ENCODE measurements at places on chromosomes 6 and 20. TPM values are rescaled to one million over a fixed set of nuclear protein-coding genes. Genes with fewer than 3 reads are reported as not detected.

The NOL7 gene
- 78.3 TPM for polyA plus RNA-seq

- no peak for DNase-seq
Measured at GRCh38 chr6:117549611-117550010, 52.7 kb downstream of the GOPC start.

DNA sequence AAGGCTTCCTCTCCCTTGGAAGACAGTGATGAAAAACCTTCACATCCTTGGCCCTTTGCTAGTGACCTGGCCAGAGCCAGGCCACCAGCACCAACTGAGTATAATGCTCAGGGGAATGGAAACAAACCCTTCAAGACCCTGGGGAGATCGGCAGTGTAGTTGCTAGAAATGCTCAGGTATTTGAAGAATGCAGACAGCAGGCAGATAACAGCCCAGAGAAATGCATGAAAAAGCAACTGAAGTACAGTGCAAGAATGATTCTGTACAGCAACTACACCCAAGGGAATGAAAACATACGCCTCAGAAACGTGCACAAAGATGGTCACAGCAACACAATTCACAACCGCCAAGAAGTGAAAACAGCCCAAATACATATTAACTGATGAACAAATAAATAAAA, 41.1 kb downstream of the PPP1R3G start:
- DNase-seq, result no peak

The CD109 gene
- 13.3 TPM for polyA plus RNA-seq

DNA sequence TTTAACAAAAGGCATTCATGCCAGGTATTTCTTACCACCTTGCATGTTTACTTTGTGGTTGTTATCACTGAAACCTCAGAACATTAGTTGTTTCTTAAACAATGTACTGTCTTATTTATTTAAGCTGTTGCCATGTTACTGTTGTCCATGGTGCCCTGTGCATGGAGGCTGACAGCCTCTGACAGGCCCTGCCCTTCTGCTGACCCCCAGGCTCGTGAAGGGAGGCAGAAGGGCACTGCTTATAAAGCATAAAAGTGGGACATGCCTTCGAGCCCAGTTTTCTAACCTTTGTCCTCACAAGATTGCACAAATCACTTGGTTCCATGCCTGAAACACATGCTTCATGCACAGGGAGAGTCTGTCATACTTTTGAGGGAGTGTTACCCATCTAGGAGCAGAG, 46.7 kb upstream of the CLIC5 start:
- no peak for DNase-seq

Data from left renal cortex interstitium (tissue), 4 donors.